ENCODE measurements at places on chromosomes 2 and 18. TPM values are rescaled to one million over a fixed set of nuclear protein-coding genes. Genes with fewer than 3 reads are reported as not detected.

The EPB41L3 gene
- 0.31 TPM for total RNA-seq

The C2orf80 gene
- not detected for total RNA-seq

The LAMA1 gene
- not detected for total RNA-seq

The LRRTM1 gene
- total RNA-seq: not detected

The CHRND gene
- not detected for total RNA-seq

Measured in activated CD8-positive, alpha-beta T cell treated with anti-CD3 and anti-CD28 coated beads for 36 hours (primary cell).